CD4-positive, alpha-beta T cell treated with Interleukin-1 beta for 1 hour (primary cell): ENCODE measurements at places on chromosomes 4 and X.

GRCh38 chrX:39563178-39563577 lies 534.6 kb downstream of the BCOR start:
- no peak for DNase-seq

GRCh38 chr4:5003918-5004317 lies 15.3 kb downstream of the CYTL1 start:
- DNase-seq = no peak

GRCh38 chr4:35934320-35934981 lies 309.9 kb downstream of the ARAP2 start:
- peak; percentile 23 for DNase-seq

DNA sequence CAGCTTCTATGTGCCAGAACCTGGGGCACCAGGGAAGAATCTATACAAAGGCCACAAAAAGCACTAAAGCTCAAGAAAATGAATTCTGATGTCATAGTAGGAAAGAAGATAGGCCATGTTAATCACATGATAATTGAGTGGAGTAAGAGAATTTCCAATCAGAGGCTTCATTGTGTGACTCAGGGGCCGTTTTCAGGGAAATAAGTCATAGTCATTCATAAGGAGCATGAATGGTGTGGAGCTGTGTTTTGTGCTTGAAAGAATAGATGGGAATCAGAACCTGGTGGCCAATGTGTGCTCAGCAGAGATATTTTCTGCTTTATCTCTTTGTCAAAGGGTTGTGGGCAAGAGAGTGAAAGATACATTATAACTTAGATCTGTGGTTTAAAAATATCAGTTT lies 102.4 kb upstream of the ZDHHC15 start:
- DNase-seq = no peak

DNA sequence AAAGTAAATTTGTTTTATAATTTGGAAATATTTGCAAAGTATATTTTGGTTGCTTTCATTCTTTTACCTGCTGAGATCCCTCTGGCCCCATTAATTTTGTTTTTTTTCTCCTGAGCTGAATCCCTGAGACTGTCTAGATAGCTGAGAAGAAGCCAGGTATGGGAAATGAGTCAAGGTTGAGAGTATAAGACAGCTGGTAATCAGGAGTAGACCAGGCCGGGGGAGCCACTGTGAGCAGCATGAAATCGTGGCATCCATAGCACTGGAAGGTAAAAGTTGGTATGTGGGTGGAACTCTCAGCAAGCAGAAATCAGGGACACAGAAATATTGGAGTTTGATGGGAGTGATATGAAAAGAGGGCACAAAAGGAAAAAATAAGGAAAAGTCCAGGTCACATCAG lies 164.5 kb downstream of the FHIP1A start:
- DNase-seq = no peak

DNA sequence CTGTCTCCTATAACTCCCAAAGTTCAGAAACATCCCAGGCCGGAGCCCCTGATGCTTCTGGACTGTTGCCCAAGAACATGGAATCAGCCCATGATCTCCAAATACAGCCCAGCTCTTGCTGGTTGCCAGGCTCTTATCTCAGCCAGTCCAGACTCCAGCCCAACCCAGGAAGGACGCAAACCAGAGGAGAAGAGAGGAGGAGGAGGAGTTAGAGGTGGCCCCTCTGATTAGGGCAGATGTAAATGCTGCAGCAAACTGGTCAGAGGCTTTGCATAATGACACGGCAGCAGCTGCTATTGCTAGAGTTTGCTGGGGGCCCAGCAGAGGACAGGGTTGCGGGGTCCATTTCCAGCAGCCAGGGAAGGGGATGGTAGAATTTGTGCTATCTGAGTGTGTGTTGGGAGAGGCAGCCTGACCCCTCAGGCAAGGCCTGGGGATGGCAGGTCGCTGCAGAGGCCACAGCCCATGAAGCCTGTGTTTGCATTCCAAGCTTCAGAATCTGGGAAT lies 4.2 kb upstream of the OTUD5 start:
- DNase-seq = no peak

DNA sequence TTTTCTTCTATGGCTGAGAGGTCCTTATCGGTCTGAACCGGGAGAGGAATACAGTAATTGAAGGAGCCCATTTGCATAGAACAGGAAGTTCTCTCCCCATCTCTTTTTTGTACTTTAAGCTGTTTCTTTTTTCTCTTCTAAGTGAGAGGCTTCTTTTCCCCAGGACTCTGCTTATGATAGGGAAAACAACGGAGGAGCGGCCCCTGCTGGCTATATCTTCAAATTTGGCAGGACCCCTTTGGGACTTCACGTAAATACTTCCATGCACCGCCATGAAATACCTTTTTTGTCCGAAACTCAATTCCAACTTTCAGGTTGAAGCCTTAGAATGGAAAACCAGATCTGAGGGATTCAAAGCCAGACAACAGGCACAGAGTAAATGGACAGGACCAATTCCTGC lies 1153.0 kb upstream of the INTU start:
- DNase-seq = no peak

DNA sequence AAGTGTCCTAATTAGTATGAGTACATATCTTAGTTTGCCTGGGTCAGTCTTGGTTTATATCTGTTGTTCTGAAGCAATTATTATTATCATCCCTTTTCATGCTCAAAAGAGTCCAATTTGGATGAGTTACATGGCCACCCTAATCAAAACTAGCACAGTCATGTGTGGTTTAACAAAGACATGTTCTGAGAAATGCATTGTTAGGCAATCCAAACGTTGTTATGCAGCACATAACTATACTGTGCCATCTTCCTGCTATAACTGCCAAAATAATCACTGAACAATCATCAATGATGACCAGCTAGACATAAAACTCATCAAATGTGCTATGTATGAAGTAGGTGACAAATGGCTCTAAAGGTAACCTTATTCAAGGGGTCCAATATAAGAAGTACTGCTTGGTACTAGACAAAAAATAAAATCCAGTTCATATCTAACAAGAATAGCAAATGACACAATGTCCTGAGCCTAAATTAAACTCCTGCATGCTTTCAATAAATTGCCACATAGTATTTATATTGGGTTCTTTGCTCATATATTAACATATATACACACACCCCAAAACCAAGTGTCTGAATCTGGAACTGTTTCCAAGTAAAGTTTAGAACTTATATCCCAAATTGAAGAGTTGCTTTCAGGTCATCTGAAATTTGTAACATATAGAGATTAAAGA lies 41.9 kb downstream of the CNOT6L start:
- no peak for DNase-seq

DNA sequence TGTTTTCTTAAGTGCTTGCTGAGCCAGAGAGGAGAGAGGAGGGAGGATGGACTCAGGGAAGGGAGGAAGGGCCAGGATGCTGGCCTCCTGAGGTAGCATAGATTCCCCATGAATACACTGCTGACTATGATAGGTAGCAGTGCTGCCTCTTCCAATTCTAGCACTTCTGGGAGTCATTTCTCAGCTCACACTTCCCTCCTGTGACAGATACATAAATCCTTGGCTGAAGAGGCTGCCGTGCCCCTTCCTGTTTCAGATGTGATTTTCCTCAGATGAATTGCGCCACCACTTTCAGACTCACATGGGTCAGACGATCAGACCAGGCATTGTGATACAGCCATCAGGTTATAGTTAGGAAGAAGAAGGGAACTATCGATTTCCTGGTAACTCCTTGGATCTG lies 22.4 kb downstream of the TSC22D3 start:
- no peak for DNase-seq

DNA sequence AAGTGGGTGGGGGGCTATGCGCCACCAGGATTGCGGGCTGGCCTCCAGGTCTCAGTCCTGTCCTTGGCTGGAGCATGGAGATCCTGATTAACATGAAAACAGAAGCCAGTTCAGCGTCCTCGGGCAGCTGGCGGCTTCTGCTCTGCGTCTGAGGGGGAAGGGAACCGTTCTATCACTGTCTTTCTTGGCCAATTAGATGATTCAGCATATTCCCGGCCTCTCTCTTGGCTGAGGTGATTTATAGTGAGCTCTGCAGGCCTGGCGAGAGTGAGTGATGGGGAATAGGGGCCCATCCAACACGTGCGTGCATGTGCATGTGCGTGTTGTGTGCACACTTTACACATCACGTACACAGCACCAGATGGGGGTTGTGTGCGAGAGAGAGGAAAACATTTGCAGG lies 145.8 kb upstream of the ATP6AP2 start:
- no peak for DNase-seq

DNA sequence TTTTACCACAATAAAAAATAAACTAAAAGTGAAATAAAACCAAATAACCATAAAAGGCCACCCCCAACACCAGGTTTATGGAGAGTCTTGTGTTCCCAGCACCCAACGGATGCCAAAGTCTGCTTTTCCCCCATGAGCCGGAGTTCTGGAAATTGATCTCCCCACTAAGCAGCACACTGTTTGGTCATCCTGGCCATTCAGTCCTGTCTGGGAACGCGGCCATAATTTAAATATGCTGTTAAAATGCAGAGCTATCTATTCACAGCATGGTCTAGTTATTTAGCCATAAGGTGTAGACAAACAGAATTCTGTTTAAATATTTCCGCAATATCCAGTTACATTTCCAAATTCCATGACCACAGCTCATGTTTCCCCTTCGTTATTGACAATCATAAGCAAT lies 129.6 kb upstream of the TBL1X start:
- no peak for DNase-seq

DNA sequence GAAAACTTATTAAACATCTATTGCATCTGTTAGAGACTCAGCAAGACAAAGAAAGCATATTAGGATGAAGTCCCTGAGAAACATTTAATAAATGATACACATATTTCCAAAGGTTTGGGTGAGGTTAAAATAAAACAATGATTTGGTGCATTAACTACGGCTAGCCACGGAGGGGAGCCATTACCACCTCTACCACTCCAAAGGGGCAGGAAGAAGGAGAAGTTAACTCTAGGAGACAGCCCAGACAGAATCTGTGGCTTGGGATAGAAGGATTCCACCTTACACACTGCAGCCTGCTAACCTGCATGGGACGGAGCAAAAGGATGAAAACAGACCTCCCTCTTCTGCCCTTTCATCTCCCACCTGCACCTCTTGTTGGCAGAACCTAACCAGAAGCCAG lies 189.1 kb upstream of the C1QTNF7 start:
- DNase-seq = peak; percentile 26

DNA sequence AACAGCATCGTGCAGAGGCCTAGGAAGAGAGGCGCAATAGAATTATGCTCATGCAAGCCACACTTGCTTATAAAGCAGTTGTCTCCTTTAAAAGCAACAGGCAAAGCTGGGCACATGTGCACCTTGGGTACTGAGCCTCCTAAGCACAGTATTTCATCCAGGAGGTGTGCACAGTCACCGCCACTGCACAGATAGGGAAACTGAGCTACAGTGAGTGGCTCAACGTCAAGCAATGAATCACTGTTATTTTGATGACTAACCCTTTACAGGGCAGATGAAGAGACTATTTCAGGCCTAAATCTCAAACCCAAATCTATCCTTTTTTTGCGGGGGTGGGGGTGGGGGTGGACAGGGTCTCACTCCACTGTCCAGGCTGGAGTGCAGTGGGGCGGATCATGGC lies 42.3 kb downstream of the BCOR start:
- no peak for DNase-seq

GRCh38 chrX:68997911-68998310 lies 167.3 kb downstream of the PJA1 start:
- DNase-seq = no peak

GRCh38 chr4:167100120-167100519 lies 134.2 kb downstream of the SPOCK3 start:
- DNase-seq = no peak

DNA sequence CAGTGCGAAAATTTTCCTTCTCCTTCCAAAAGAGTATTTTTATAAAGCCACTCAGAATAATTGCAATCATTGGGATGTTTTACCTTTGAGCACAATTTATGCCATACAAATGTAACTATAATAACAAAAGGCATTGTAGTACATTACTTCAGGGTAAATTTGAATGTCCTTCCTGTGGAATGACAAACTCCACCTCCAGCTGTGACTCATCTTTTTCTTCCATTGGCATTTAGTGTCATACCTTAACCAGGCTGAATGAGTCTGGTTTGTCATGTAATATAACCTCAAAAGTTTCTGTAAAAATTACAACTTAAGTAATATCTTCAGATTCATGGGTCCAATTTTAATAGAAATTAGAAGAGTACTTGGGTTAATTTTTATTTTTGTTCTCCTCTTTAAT lies 93.3 kb downstream of the TMEM47 start:
- no peak for DNase-seq

- DNase-seq = peak; percentile 27
Measured at GRCh38 chrX:45850197-45850774, 649.6 kb upstream of the DIPK2B start.

GRCh38 chrX:30612250-30612655 lies 34.7 kb upstream of the TASL start:
- DNase-seq = no peak

GRCh38 chr4:139501117-139501516 lies 47.2 kb downstream of the RAB33B start:
- no peak for DNase-seq

GRCh38 chr4:16952896-16953630 lies 54.6 kb upstream of the LDB2 start:
- no peak for DNase-seq

DNA sequence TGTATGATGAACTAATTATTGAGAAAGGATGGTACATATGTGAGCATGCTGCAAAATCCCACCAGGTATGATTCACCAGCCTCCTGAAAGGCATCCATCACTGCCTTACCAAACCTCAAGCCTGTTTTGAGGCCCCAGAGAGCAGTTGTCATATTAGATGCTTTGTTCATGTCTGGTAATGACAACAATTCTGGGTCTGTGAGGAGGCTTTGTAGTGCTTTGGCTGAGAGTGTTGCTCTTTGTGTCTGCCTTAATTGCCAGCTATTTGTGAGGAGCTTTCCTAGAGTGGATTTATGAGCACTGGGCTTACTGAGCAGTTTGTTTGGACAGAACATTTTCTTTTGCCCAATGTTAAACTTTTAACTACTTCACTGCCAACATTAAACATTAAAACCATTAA lies 69.2 kb downstream of the HEPH start:
- no peak for DNase-seq

GRCh38 chr4:1758306-1759121 lies 34.6 kb upstream of the FGFR3 start:
- DNase-seq = no peak

DNA sequence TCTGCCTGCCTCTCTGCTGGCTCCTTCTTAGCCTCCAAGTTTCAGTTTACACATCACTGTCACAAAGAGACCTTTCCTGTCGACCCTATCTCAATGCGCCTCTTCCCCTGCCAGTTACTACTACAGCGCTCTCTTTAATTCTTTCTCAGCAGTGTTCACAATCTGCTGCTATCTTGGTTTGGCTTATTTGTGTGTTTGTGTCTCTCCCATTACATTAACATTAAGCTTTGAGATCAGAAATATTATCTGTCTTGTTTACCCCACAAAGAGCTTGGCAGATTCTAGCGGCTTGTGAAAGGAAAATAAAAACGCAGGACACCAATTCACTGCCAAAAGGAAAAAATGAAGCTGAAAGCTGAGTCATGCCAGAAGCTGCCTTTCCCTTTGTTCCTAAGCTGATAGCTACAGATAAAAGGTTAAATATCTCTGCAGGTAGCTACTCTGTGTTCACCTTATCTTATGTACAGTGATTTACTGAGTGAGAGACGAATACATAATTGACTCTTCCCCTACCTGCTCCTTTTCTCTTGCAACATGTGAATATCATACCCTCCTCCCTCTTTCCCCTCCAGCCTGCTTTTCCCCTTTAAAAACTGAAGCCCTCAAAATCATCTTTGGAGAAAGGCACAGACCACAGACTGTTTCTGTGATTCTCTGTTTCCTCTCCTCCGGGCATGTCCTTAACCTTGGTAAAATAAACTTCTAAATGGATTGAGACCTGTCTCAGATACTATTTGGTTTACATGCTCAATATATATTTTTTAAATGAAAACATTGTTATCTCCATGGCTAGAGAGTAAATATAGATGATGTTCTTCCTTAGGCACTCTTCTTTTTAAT lies 19.3 kb upstream of the SLC9A7 start:
- no peak for DNase-seq

GRCh38 chr4:126725906-126726305 lies 906.9 kb upstream of the INTU start:
- DNase-seq = no peak
